ENCODE measurements at places on chromosomes 6 and 20.

DNA sequence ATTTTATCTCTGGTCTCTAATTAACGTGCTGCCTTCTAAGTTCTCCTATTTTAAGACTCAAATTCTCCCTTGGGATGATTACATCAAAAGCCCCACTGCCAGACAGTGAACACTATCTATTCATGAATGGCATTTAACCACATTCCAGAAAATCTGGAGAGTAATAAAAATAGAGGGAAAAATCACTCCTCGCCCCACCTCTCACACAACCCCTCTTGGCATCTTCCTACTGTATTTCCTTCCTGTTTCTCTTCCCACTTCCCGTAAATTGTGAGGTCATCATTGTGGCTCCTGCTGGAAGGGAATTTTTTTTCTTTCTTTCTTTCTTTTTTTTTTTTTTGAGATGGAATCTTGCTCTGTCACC, 31.5 kb downstream of the RAB44 start:
- no peak for DNase-seq

GRCh38 chr6:114556846-114557488, 214.1 kb upstream of the HS3ST5 start:
- DNase-seq = no peak

DNA sequence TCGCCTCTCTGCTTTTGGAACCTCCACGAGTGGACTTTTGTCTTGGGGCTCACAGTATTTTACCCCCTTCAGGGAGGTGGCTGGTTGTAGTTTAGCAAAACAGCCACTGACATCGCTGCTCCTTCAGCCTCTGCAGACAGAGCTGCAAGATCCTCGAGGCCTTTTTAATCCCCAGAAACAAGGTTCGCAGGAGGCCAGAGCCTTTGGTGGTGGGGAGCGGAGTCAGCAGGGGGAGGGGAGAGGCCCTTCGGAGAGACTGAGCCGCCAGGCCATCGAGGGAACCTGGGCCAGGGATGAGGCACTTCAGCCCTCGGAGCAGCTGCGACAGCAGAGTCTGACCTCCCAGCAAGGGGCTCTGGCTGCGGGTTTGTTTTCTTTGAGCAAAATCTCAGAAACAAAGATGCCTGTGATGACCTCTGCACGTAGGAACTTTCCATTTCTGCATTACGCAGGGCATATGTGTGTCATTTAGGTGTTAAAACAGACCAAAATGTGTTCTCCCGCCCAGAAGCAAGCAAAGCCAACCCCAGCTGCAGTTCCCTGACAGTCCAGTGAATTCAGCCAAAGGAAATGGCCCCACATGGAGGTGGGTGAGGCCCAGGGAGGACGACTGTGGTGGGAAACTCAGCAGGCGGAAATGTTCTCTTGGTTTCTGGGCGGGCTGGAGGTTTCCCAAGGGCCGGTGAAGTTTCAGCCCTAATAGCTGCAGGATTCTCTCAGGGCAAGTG, 171.2 kb upstream of the SULF2 start:
- DNase-seq = no peak

DNA sequence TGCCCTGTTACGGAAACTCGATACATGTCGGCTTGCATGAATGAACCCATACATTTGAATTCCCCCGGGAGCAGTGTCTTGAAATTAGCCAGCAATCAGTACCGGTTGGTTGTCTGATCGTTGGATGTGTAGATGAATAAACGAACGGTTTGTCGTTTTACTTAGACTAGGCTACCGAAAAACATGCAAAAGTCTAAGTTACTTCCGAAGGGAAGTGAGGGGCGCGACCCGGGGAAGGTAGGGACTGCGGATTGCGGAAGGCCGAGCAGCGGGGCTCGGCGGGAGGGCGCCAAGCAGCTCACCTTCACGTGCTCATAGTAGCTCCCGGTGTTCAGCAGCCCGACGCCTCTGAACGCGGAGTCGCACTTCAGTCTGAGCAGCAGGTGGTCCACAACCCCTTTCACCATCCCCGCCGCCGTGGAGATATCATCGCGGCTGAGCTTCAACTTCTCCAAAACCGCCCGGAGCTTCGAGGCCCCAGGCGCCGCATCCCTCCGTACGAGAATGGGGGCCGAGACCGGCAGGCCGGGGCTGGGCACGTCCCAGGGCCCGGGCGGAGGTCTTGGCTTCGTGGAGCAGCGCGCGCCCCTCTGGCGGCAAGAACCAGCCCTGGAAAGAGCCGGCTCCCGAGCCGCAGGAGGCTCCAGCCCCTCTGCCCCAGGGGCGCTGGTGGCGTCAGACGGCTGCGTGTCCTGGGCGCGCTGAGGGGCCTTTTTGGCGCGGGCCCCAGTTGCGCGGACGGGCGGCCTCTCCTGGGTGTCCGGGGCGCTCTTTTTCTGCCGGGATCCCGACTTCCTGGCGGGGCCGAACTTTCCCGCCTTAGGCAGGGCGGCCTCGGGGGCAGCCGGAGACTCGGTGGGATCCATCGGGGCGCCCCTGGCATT, 632 bp downstream of the CGAS start:
- DNase-seq = no peak

- DNase-seq = no peak
Observed at GRCh38 chr6:69622230-69622629, 174.6 kb downstream of the LMBRD1 start.

DNA sequence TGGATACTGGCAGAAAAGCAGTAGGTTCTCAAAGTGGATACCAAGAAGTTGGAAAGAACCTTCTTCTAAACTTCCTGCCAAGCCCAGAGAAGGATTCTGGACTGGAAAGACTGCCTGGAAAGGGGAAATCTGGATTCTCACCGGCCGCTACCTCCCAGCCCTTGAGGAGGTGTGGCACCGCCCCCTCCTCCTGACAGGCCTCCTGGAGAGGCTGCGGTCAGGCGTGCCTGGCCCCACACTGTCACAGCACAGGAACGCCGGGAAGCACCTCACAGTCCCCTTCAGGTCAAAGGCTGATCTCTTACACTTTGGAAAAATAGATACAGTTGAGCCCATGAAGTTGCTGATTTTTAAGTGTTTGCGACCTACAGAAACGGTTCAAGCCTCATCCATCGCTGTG, 16.3 kb upstream of the PDE10A start:
- no peak for DNase-seq

GRCh38 chr20:36235892-36236785, at the start of gene AAR2:
Gene AAR2 (plus strand): TSS chr20:36236478. CDS start chr20:36239869, 3,391 bp downstream.
- peak; percentile 50 for DNase-seq

- DNase-seq = peak; percentile 86
Observed at GRCh38 chr6:32081168-32081990, 27.8 kb downstream of the TNXB start.

GRCh38 chr6:72712910-72713309, 91.0 kb downstream of the KCNQ5 start:
- DNase-seq = no peak

GRCh38 chr6:160160450-160160849, 38.8 kb downstream of the SLC22A1 start:
- DNase-seq = no peak

DNA sequence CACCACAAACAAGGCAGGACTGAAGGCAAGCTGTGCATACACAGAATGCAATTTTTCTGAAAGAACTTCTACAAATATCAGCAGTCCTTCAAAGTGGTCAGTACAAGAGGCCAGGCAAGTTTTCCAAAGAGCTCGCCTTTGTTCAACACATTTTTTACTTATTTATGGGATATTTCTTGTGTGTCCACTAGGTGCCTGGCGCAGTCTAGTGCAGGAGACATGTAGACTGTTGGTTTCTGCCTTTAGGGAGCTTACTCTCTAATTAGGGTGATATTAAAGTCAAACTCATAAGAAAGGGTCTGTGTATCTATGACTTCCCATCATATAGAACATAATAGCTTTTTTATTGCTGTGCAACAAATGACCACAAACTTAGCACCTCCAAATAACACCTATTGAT, 21.2 kb upstream of the VEGFA start:
- DNase-seq = no peak

GRCh38 chr6:2739335-2739734, 11.4 kb downstream of the MYLK4 start:
- DNase-seq = no peak

GRCh38 chr6:16043171-16044135, 85.4 kb upstream of the MYLIP start:
- DNase-seq = no peak

DNA sequence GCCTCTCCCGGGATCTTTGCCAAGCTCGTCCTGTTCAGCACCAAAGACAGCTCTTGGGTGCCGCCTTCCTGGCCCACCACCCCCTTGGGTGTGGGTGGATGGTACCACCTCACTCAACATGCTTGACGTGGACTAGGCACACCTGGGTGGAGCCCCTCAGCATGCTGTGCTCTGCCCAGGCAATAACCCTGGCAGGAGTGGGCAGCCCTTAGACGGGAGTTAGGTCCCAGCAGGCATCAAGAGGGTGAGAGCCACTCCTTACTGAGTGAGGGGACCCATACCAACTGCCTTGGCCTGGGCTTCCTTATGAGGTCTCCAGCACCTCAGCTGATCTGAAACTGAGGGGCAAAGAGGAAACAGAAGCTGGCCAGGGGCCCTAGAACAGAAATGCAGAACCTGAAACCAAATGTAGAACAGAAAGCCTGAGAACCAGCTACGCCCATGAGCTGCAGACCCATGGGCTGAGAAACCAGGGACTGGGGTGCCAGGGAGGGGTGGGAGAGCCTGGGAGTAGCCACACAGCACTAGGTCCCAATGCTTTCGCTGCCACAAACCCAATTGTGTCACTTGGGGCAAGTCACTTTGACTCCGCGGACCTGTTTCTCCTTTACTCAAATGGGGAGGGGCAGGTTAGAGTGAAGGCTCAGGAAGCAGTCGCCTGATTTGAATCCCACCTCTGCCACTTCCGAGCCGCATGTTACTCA, 2.0 kb downstream of the FGD2 start:
- DNase-seq = no peak

- no peak for DNase-seq
Observed at GRCh38 chr6:12440981-12441380, 150.8 kb downstream of the EDN1 start.

DNA sequence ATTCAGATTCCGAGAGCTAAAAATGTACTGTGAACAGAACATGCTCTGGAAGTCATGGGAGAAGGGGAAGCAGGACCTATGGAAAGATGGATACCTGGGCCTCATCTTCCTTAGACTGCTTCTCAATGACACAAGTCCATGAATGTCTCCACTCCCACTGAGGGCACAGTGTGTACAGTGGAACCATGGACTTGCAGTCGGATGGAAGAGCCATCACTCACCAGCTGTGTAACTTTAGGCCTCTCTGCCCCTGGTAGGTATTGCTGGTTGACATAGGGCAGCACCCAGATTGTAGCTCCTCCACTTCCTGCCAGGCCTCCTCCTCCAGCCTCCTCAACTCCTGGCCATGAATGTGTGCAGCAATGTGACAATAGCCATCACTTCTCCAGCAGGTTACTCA, 52.5 kb downstream of the MAFB start:
- DNase-seq = no peak

DNA sequence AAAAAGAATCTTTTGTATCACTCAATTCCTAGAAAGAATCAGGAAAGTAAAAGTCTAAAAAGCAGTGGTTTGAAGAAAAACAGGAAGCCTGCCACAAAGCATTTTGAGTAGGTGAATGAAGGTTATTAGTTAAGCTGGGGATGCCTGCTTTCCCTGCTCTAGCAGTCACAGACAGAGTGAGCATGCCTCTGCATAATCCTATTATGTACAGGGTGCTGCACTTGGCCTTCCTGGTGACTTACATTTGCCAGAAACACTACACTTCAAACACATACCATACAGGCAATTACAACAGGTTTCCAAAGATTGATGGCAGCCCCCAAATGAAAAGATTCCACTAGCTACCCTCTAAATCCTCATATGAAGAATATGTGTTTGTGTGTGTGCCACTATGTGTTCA, 130.8 kb downstream of the TPBG start:
- DNase-seq = no peak

DNA sequence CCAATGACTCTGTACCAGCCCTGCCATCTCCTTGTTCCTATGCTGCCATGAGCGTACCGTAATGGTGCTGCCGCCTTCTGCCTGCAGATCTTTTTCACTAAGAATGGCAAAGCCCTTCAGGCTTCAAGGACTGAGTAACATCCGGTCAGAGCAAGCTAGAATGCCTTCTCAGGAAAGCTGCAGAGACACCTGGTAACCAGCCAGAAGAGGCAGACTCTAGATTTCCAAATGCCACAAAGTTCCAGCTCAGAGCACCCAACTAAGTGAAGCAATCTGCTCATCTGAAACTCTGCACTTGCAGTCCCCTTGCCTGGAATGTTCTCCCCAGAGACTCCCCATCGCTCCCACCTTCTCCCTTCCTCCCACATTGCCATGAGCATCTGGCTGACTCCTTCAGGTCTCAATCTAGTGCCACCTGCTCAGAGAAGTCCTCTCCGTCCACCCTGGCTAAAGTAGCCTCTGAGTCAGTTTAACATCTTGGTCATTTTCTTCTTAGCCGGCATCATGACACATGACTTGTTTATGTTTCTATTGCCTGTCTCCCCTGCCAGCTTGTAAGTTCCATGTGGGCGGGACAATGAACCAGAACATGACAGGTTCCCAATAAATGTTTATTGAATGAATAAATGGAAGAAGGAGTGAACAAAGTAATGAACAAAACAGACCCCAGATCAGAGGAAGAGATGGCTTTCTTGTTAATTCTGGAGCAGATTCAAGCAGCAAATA, 6.9 kb upstream of the OCSTAMP start:
- DNase-seq = peak; percentile 66
